Activated naive CD8-positive, alpha-beta T cell treated with anti-CD3 and anti-CD28 coated beads, Interleukin-2, amount 10 ng/mL, durations not matched to agents 7 days and 5 days (primary cell): ENCODE measurements at places on chromosomes 2 and 18. TPM values are rescaled to one million over a fixed set of nuclear protein-coding genes. Genes with fewer than 3 reads are reported as not detected.

DNA sequence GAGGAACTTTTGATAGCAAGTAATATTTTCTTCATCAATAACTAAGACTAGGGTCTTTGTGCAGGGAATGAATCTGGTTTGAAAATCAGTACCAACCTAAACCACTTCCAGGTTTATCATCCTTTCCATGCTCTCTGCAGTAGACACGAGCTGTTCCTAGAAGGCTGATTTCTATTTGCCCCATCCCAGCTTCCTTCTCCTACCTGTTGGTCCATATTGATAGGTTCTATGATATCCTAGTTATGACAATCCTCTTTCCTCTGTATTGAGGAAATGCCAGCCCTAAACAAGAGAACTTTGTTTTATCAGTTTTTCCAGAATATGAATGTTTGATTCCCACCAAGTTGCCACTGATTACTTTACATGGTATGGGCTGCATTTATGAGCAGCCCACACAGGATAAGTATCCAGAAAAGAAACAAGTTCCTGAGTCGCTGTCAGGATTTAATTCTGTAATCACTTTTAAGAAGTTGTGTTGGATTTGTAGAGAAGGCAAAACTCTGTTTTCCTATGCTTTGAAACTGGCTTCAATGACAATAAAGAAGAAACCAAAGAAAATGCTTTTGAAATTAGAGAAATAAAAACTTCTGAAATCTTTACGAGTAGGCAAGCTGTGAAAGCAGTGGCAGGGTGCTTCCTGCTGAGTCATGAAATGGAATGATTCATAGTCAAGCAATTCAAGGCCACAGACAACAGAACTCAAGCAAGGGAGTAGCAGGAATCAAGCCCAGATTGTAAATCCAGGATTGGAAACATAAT, 37.3 kb upstream of the TANK start:
- peaks cover 3% of the 10 kb centered on the region for H3K36me3 ChIP-seq
- no peak for DNase-seq

The STRN gene
- 35.0 TPM for total RNA-seq

The COL3A1 gene
- not detected for total RNA-seq

- DNase-seq = no peak
- H3K4me1 ChIP-seq = no peaks in the 10 kb centered on the region
- no peaks in the 10 kb centered on the region for H3K36me3 ChIP-seq
- H3K27ac ChIP-seq = no peak overlapping the region
- H3K27me3 ChIP-seq = no peaks in the 10 kb centered on the region
- no peak overlapping the region for H3K4me3 ChIP-seq
Observed at GRCh38 chr2:235533616-235534385, 40.0 kb downstream of the AGAP1 start.

GRCh38 chr2:100903534-100904258, 83.8 kb downstream of the NPAS2 start:
- peaks cover 7% of the 10 kb centered on the region for H3K4me1 ChIP-seq
- no peak for DNase-seq
- H3K27me3 ChIP-seq = peaks cover 6% of the 10 kb centered on the region
- H3K36me3 ChIP-seq = no peaks in the 10 kb centered on the region
- H3K4me3 ChIP-seq = no peak overlapping the region
- H3K27ac ChIP-seq = no peak overlapping the region

GRCh38 chr2:178273787-178274360, 79.6 kb downstream of the OSBPL6 start:
- H3K4me1 ChIP-seq = no peaks in the 10 kb centered on the region
- no peak overlapping the region for H3K4me3 ChIP-seq

The GAREM2 gene
- 4.1 TPM for total RNA-seq

GRCh38 chr2:211401328-211401727, 844.9 kb downstream of the CPS1 start:
- no peaks in the 10 kb centered on the region for H3K4me1 ChIP-seq
- H3K4me3 ChIP-seq = no peak overlapping the region
- H3K27me3 ChIP-seq = no peaks in the 10 kb centered on the region
- no peaks in the 10 kb centered on the region for H3K36me3 ChIP-seq
- H3K27ac ChIP-seq = no peak overlapping the region

DNA sequence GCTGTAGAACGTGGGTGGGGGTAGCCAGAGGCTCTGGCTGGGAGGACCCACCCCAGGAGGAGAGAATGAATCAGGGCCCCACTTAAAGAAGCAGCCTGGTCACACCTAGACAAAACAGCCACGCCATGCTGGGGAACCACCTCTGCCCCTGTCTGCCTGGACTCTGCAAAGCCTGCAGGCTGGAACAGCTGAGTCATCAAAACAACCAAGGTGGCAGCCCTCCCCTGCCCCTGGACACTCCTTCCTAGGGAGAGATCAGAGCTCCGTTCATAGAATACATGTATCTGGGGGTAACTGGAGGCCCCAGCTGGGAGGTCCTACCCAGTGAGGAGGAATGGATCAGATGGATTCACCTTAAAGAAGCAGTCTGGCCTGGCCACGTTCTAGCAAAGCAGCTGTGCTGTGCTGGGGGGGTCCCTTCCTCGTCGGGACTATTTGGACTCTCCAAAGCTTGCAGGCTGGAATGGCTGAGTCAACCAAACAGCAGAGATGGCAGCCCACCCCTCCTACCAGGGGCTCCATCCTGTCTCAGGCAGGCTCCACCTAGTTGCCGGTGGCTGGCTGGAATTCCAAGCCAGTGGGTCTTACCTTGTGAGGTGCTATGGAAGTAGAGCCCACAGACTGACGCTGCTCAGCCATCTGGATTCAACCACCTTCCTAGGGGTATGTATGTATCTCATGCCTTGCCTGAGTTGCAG, 50.5 kb upstream of the NT5C1B start:
- no peak overlapping the region for H3K4me3 ChIP-seq
- no peak overlapping the region for H3K27ac ChIP-seq
- H3K4me1 ChIP-seq = no peaks in the 10 kb centered on the region
- no peaks in the 10 kb centered on the region for H3K27me3 ChIP-seq

DNA sequence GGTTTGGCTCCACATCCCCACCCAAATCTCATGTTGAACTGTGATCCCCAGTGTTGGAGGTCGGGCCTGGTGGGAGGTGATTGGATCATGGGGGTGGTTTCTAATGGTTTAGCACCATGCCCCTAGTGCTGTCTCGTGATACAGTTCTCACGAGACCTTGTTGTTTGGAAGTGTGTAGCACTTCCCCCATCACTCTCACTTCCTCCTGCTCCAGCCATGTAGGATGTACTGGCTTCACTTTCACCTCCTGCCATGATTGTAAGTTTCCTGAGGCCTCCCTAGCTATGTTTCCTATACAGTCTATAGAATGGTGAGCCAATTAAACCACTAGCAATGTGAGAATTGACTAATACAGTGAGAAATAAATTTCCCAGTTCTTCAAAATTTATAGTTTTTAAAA, 325.9 kb downstream of the FSIP2 start:
- H3K27me3 ChIP-seq = no peaks in the 10 kb centered on the region
- no peak for DNase-seq
- no peaks in the 10 kb centered on the region for H3K36me3 ChIP-seq

The COL5A2 gene
- total RNA-seq = 2.3 TPM

GRCh38 chr2:30691948-30692828, 115.1 kb downstream of the CAPN13 start:
- no peaks in the 10 kb centered on the region for H3K36me3 ChIP-seq
- H3K27me3 ChIP-seq = no peaks in the 10 kb centered on the region
- no peak overlapping the region for H3K27ac ChIP-seq
- DNase-seq = no peak
- no peaks in the 10 kb centered on the region for H3K4me1 ChIP-seq

The AGXT gene
- not detected for total RNA-seq

The SERPINB10 gene
- not detected for total RNA-seq

DNA sequence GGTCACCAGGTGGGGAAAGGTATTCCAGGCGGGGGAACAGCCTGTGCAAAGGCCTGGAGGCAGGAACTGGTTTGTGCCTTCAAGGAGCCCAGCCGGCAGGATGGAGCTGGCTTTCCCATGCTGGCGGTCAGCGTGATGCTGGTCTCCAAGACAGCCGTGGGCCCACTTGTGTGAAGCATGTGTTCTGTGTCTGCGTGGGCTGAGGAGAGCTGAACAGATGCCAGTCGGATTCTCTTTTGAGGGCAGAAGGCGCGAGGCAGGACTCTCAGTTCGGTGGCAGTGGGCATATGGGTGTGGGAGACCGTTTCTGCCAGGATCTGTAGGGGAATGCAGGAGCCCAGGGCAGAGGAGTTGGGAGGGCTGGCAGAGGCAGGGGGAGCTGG, 191.6 kb downstream of the TWIST2 start:
- no peaks in the 10 kb centered on the region for H3K36me3 ChIP-seq
- H3K27me3 ChIP-seq = peaks cover 4% of the 10 kb centered on the region
- no peak for DNase-seq
- H3K4me1 ChIP-seq = no peaks in the 10 kb centered on the region
- H3K27ac ChIP-seq = no peak overlapping the region

DNA sequence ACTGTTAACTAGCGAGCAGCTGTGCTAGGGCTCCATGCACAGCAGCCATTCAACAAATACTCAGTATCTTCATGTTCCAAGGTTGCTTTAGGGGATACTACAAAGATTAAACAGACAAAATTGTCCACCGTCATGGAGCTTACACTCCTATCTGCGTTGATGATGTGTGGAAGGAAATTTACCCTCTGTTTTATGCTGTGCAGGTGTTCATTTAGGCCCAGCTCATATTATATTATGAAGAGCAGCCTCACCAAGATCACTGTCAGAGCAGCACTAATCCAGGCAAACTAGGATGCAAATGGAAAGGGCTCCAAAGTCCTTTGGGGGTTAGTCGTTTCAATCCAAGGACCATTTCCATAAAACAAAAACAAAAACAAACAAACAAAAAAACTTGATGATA, 13.4 kb upstream of the WIPF1 start:
- peaks cover 30% of the 10 kb centered on the region for H3K36me3 ChIP-seq
- peak overlapping the region; percentile 87 for H3K27ac ChIP-seq
- H3K4me3 ChIP-seq = peak overlapping the region; percentile 71
- no peaks in the 10 kb centered on the region for H3K27me3 ChIP-seq

- no peaks in the 10 kb centered on the region for H3K36me3 ChIP-seq
- no peak for DNase-seq
- peaks cover 29% of the 10 kb centered on the region for H3K4me1 ChIP-seq
- peaks cover 42% of the 10 kb centered on the region for H3K27me3 ChIP-seq
Observed at GRCh38 chr2:71452565-71452964, 796 bp upstream of the DYSF start.

GRCh38 chr18:37199741-37200140, 365.9 kb downstream of the CELF4 start:
- H3K4me1 ChIP-seq = no peaks in the 10 kb centered on the region
- H3K27me3 ChIP-seq = no peaks in the 10 kb centered on the region
- DNase-seq = no peak
- no peak overlapping the region for H3K4me3 ChIP-seq
- no peak overlapping the region for H3K27ac ChIP-seq

- DNase-seq = peak; percentile 91
- no peaks in the 10 kb centered on the region for H3K27me3 ChIP-seq
- H3K4me3 ChIP-seq = peak within 1 kb of the TSS; percentile 87
- H3K27ac ChIP-seq = peak within 1 kb of the TSS; percentile 89
- H3K36me3 ChIP-seq = peaks cover 14% of the 10 kb centered on the region
Observed at GRCh38 chr2:24360050-24360962, at the start of gene ITSN2. ITSN2 (minus strand) TSS chr2:24360536; CDS start chr2:24328082, 32,454 bp downstream.

DNA sequence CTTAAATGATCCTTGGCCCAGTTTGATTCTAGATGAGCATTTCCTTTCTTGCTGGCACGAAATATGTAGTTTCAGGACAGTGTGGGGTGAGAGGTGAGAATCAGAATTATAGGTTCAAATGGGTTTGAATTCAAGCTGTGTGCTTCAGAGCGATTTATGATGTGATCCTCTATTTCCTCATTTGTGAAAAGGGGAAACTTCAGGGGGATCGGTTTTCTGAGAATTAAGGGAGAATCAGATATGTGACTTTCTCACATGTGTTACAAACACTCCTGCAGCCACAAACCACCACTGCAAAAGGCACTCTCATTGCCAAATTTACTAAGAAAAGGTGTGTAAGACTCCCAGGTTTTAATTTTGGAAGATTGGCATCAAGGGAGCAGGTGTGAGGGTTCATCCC, 24.4 kb downstream of the HK2 start:
- H3K4me3 ChIP-seq = no peak overlapping the region
- H3K4me1 ChIP-seq = peaks cover 16% of the 10 kb centered on the region
- no peaks in the 10 kb centered on the region for H3K27me3 ChIP-seq
- peak overlapping the region; percentile 18 for H3K27ac ChIP-seq
- no peak for DNase-seq
- peaks cover 23% of the 10 kb centered on the region for H3K36me3 ChIP-seq

The IL1R2 gene
- 0.53 TPM for total RNA-seq

GRCh38 chr2:10144771-10145518, 22.4 kb downstream of the RRM2 start:
- H3K27ac ChIP-seq = no peak overlapping the region
- peaks cover 48% of the 10 kb centered on the region for H3K36me3 ChIP-seq
- H3K4me1 ChIP-seq = peaks cover 30% of the 10 kb centered on the region
- no peaks in the 10 kb centered on the region for H3K27me3 ChIP-seq
- H3K4me3 ChIP-seq = no peak overlapping the region

- H3K27ac ChIP-seq = no peak overlapping the region
- peaks cover 3% of the 10 kb centered on the region for H3K27me3 ChIP-seq
- H3K4me1 ChIP-seq = peaks cover 3% of the 10 kb centered on the region
- no peak for DNase-seq
- no peaks in the 10 kb centered on the region for H3K36me3 ChIP-seq
- no peak overlapping the region for H3K4me3 ChIP-seq
Observed at GRCh38 chr2:134778372-134778771, 59.6 kb upstream of the TMEM163 start.
